CD4-positive, alpha-beta T cell treated with Interleukin-15 for 4 hours (primary cell): ENCODE measurements at places on chromosomes 11 and 22.
A peak's percentile ranks its signal among the peaks of the same experiment; 100 is the strongest.

DNA sequence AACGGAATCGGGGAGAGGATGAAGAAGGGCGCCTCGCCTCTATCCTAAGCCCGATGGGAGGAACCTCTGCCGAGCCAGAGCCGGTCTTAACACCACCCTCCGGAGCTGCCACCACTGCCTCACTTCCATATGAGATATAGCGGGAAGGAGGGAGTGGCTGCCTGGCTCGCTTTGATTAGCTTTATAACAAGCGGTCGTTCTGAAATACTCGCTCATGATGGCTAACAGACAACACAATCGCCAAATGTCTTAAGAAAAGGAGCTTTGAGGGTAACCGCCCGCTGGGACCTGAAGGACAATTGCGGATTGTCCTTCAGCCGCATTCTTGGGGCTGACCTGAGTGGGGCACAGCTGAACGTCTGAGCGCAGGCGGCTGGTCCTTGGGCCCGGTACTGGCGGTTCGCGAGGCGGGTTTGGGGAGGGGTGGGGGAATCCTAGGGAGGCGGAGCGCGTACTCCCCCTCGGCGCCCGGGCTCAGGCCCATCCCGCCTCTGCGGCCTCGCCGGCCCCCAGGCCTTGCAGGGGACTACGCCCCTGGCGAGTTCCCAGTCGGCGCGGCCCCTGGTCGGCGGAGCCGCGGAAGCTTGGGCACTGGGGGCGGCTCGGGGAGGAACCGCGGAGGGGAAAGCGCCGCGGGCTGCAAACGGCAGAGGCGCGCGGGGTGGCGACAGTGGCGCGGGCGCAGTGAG is at the start of gene PLAAT5:
Gene PLAAT5 (minus strand): TSS at position 617 of the 689 bp plus-strand sequence. CDS start 133 bp downstream, at position 484.
- no peak for DNase-seq

DNA sequence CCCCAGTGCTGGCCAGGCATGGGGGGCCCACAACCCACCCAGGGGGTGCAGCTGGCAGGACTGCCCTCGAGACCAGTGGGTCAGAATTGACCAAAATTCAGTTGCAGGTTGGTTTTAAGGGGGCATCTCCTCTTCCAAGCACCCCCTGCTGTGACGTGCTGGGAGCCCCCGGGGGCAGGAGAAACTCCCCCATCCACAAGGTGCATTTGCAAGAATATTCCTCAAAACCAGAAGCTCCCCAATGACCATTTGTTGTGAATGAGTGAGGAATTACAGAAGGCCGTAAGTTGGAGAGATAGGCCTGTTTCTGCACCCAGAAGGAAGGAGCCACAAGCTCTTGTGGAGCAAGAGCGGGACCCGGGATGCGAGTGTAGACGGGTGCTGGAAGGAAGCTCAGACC is 414.5 kb downstream of the BRD1 start:
- DNase-seq, result no peak

DNA sequence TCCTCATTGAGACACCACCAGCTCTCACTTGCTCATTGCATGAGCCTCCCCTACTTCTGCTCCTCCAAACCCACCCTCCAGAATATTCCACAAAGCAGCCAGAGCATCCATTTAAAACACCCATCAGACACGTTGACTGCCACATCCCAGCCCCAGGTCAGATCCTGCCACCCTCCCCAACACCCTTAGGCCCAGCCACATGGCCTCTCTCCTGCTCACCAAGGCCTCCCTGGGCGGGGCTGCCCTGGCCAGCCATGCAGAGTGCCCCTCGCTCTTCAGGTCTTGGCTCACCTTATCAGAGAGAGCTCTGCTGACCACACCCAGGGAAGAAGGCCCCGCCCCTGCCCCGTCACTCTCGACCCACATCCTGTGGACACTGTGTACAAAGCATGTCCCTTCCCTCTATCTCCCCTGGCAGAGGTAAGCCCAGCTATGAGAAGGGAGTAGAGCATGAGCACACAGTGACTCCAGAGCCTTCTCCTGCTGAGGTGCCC is 106.8 kb downstream of the MICAL3 start:
- no peak for DNase-seq

GRCh38 chr11:130902380-130902779 is 13.9 kb downstream of the SNX19 start:
- DNase-seq, result no peak

DNA sequence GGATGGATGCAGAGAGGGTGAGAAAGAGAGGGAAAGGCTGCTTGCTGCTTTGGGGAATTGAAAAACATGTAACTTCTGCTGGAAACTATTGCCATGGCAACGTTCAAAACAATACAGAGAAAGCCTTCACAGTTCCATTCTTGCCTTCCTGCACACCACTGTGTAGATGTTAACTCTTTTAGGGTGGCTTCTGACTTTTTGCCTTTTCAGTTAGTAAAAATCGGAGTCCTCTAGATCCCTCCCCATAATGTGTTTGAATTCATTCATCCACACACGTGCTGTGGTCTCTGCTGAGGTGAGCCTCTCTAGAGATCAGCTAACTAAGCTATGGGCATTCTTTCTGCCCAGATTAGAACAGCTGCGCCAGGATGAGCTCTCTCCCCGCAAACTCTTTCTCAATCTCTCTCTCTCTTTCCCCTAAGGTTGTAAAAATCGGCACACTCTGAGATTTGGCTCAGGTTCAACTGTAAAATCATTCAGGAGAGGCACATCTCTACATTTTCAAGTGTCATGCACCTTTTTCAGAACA is 1178.3 kb downstream of the LRRC4C start:
- no peak for DNase-seq

GRCh38 chr22:41498303-41498835 is 29.5 kb downstream of the ACO2 start:
- DNase-seq, result no peak

DNA sequence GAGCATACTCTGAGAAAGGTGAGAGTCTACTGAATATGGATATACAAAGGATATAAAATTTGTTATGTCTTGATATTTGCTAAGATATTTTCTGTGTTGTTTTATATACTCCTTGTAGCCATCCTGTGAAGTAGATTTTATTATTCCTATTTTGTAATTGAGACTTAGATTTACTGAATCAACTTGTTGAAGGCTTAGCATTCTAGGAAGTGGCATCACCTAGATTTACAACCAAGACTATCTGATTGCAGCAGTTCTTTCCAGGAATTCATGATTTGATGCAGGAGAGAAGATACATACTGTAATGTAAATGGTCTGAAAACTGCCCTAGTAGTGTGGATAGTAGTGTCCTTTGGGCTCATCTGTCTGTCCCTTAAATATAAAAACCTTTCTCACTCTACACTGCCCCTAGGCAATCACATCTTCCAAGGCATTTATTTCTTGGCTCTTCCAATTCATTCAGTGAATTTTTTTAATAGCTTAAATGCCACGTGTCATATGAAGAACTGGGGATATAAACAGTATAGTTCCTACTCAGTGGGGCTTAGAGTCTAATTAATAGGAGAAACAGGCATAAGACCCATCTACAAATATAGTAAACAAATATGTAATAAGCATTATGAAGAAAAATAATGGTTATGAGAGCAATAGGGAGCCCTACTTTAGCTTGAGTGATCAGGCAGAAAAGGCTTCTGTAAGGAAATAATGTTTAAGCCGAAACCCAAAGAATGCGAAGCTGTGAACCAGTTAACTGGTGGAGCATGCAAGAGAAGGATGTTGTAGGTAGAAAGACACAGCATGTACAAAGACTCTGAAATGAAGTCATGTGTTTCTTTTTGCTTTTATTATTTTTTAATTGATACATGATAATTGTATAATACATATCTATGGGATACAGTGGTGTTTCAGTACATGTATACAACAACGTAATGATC is 13.6 kb downstream of the IPO7 start:
- no peak for DNase-seq

- peak; percentile 29 for DNase-seq
Observed at GRCh38 chr22:41908411-41909309, 6.2 kb downstream of the SHISA8 start.
